ENCODE measurements at places on chromosomes 16 and 17. TPM values are rescaled to one million over a fixed set of nuclear protein-coding genes. Genes with fewer than 3 reads are reported as not detected.

TBC1D3K gene
- under 0.01 TPM for total RNA-seq

DHX38 gene
- total RNA-seq: 101 TPM

KRTAP9-4 gene
- total RNA-seq: not detected

CYLD gene
- 37.1 TPM for total RNA-seq

RNPS1 gene
- 44.0 TPM for total RNA-seq
